ENCODE measurements at places on chromosomes 16 and 17.

- peak; percentile 32 for DNase-seq
Observed at GRCh38 chr16:48597563-48598387, 12.2 kb downstream of the N4BP1 start.

GRCh38 chr16:50282955-50283631 lies 16.7 kb downstream of the ADCY7 start:
- no peak for DNase-seq

DNA sequence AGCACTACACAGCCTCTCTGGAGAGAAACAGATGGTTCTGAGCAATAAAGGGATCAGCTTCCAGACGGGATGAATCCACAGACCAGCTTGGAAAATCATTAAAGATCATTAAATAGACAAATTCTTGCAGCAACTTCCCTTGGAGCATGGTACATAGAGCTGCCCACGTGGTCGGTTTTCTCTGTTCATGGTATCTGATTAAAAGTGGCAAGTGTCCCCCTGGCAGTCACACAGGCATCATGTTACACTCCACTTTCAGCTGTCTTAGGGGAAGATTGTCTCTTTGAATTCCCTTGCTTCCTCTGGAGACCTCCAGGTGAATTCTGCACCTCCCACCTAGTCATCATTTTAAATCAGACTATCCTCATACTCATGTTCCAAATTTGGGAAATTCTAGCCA lies 92.2 kb upstream of the CACNG3 start:
- DNase-seq, result no peak

DNA sequence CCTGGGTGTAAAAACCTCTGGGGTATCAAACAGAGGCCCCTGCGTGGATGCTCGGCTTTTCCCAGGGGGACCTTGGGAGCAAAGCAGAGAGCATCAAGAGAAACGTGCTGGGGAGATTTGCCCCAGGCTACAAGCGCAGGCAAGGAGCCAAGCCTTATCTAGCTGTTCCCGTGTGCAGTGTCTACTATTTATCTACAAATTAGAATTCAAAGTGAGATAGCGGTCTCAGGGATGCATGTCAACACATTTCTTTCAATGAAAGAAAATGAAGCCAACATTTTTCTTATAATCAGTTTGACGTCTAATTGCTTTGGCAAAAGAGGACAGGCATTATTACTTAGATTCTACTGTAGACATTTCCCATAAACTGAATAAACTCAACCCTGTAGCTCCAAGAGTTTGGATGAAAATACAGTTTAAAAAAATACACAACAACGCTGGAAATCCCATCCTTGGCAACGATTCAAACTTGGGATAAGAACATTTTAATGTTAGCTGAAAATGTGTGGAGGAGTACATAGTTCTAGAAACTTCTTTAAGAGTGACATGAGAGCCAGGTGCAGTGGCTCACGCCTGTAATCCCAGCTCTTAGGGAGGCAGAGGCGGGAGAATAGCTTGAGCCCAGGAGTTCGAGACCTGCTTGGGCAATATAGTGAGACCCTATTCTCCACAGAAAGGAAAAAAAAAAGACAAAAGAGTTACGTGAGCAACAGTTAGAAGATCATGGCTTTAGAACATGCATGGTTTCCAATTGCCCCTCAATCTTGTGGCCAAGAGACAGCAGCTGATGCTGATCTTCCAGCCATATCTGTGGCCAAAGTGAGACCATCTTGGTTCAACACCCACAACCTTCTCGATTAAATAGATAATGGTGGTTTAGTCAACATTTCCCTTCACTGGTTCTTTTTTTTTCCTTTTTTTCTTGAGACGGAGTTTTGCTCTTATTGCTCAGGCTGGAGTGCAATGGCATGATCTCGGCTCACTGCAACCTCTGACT lies 7.2 kb downstream of the SPNS3 start:
- no peak for DNase-seq

DNA sequence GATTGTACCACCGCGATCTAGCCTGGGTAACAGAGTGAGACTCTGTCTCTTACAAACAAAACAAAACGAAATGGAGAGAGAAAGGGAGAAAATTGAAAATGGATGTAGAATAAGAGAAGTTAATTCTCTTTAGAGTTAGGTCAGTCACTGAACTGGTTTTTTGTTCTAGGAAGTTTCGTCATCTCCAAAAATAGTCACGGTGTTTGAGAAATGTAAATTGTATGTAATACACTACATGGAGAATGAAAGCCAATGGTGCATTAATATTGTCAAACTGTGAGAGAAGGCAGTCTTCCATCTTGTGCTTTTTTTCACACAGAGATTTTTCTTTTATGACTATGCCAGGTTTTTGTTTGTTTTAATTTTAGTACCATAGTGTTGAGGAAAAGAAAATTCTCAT lies 145.9 kb downstream of the BCAS3 start:
- DNase-seq, result no peak

Data from LHCN-M2 (cell line).